OCI-M1 (cell line): ENCODE measurements at places on chromosomes 4 and X.

DNA sequence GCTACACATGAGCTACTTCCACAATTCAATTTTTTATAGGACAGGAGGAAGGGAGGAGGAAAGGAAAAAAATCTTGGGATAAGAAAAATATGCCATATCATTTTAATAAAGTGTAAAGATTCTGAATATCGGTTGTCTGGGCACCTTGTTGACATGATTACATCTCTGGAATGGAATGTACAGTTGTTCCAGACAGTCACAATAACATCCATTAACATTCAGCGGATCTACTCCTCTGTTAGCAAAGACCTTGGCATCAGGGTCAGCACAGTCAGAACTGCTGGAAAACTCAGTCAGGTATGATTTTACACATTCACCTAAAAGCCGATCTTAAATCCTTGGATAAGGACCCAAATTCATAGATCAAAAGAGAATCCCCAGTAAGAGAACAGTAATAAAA is 85.4 kb upstream of the ARMCX2 start:
- DNase-seq = no peak

GRCh38 chr4:180057299-180057721 is 2185.9 kb upstream of the TENM3 start:
- DNase-seq = no peak

GRCh38 chrX:68995780-68996551 is 167.1 kb downstream of the EFNB1 start:
- no peak for DNase-seq

DNA sequence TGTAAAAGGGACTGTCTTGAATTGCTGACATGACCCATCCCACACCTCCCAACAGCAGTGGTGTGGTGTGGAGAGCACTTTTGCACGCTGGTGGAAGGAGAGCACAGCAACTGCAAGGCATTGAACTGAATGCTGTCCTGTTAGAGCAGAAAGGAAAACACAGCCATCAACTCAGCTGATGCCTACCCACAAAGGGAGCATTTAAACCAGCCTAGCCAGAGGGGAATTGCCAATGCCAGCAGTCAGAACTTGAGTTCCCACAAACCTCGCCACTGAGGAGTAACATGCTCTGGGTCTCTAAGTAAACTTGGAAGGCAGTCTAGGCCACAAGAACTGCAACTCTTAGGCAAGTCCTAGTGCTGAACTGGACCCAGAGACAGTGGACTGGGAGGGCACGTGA is 31.9 kb downstream of the MAGED4 start:
- DNase-seq = no peak

DNA sequence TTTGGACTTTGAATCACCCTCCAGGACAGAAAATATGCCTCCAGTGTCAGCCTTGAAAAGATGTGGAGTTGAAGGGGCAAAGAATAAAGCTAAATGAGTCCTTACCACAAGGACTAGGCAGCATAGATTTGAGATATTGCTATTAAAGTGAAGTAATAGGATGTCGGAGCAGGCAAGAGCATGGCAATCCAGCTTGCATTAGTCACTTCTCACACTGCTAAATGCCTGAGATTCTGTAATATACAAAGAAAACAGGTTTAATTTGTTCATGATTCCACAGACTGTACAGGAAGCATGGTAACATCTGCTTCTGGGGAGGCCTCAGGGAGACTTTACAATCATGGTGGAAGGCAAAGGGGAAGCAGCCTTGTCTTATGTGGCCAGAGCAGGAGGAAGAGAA is 109.8 kb upstream of the PCDH7 start:
- no peak for DNase-seq
